Testis (tissue), 5 donors: ENCODE measurements at places on chromosomes 12 and 14. TPM values are rescaled to one million over a fixed set of nuclear protein-coding genes. Genes with fewer than 3 reads are reported as not detected.

HSPA2 gene
- polyA plus RNA-seq: 389 TPM

SOAT2 gene
- 0.25 TPM for polyA plus RNA-seq

AMN gene
- 3.0 TPM for polyA plus RNA-seq

NR4A1 gene
- 41.5 TPM for polyA plus RNA-seq

DNA sequence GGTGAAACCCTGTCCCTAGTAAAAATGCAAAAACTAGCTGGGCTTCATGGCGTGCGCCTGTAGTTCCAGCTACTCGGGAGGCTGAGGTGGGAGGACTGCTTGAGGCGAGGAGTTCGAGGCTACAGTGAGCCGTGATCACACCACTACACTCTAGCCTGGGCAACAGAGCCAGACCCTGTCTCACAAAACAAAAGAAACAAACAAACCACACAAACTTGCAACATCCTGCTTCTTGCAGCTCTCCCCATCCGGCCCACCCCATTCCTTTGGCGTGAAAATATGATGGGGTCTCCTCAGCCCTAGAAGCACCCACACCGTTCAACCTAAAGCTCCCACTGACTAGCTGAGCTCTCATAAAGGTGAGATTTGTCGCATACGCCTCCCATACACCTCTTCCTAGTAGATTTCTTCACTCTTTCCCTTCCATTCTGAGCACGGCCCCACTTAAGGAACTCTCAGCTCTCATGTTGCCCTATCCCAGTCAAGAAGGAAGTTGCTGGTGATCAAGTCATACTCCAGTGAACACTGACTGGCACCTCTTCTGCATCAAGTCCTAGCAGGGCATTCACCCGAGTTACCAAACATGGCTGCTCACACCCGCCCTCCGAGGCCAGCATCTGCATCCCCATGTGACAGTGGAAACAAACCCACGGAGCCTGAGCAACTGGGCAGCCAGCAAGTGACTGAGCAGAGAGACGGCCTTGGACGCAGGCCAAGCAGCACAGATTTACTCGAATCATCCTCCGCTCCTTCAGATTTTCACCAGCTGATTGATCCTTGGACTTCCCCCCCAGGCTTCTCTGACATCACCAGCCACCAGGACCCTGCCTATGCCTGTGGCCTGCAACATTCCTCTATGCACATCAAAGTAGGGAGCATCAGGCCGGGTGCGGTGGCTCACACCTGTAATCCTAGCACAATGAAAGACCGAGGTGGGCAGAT lies 18.9 kb upstream of the CD27 start:
- H3K27me3 ChIP-seq: no peaks in the 10 kb centered on the region
- H3K27ac ChIP-seq: no peak overlapping the region
- peaks cover 9% of the 10 kb centered on the region for H3K4me1 ChIP-seq
- no peak overlapping the region for H3K4me3 ChIP-seq
- DNase-seq: peak; percentile 40

GRCh38 chr14:79961197-79961596 lies 250.1 kb downstream of the DIO2 start:
- no peaks in the 10 kb centered on the region for H3K4me1 ChIP-seq
- no peak overlapping the region for H3K27ac ChIP-seq

- DNase-seq: no peak
- H3K4me3 ChIP-seq: no peak overlapping the region
- peak overlapping the region; percentile 60 for H3K27ac ChIP-seq
- no peaks in the 10 kb centered on the region for H3K27me3 ChIP-seq
- H3K4me1 ChIP-seq: peaks cover 58% of the 10 kb centered on the region
Measured at GRCh38 chr12:47821346-47821706, 1.6 kb upstream of the HDAC7 start.

DNA sequence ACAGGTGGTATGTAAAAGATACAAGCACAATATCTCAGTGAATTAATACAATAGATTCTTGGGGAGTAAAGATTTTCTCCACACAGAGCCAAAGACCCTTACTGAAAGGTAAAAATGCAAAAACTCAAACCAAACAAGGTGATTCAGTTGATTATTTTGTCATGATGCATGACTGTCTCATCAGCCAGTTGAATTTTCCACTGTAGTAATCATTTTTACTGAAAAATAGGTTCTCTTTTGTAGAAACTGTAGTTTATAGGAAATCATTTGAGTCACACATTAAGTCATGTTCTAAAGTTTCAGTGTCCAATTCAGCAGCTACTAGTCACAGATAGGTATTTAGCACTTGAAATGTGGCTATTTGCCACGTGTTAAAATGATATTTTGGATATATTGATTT lies 53.6 kb downstream of the PPFIA2 start:
- no peaks in the 10 kb centered on the region for H3K27me3 ChIP-seq
- no peak overlapping the region for H3K4me3 ChIP-seq
- H3K4me1 ChIP-seq: no peaks in the 10 kb centered on the region

DNA sequence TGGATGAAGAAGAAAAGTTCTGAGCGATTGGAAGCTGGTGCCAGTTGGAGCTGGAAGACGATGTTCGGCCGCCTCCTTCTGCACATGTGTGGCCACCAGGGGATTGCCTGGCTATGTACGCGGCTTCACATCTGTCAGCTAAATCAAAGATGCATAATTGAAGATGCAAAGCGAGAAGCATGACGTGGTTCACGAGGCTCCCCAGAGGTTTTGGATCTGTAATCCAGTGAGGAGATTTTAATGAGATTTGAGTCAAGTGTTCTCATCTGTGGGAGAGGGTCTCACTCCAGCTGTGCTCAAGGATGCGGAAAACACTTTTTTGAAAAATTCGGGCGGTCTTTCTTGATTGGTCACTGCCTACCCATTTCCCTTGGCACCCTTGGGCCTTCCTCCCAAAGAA lies 94.6 kb downstream of the PAX9 start:
- no peak for DNase-seq
- H3K27me3 ChIP-seq: no peaks in the 10 kb centered on the region
- H3K36me3 ChIP-seq: no peaks in the 10 kb centered on the region
- no peak overlapping the region for H3K4me3 ChIP-seq
- H3K4me1 ChIP-seq: no peaks in the 10 kb centered on the region
- H3K27ac ChIP-seq: no peak overlapping the region

GRCh38 chr14:82414853-82415539 lies 881.3 kb upstream of the SEL1L start:
- H3K36me3 ChIP-seq: no peaks in the 10 kb centered on the region
- no peak overlapping the region for H3K27ac ChIP-seq
- H3K27me3 ChIP-seq: no peaks in the 10 kb centered on the region
- H3K4me3 ChIP-seq: no peak overlapping the region
- DNase-seq: no peak

DNA sequence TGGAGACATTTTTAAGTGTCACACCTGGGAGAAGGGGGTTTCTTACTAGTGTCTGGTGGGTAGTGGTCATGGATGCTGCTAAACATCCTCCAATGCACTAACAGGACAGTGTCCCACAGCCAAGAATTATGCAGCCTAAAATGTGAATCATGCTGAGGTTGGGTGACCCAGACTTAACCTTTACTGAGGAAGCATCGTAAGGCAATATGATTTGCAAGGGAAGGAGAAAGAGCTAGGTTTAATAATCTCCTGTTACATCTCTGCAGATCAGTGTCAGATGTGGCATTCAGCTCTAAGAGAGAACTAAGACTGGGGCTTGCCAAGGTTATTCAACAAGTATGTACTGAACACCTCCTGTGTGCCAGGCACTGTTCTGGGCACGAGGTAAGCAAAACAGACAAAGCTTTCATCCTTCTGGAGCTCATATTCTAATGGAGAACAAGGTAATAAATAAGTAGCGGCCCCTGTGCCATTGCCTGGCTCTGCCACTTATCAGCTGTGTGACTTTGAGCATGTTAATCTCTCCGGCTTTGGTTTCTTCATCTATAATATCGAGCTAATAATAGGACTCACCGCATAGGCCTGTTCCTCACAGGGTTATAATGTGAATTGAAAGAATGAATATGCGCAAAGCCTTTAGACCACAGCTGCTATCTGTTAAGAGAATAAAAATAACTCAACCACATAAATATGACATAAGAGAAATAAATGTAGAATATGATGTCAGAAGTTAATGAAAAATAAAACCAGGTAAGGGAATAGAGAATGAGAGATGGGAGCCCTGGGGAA lies 13.5 kb upstream of the GOLGA5 start:
- H3K27me3 ChIP-seq: no peaks in the 10 kb centered on the region
- DNase-seq: no peak
- no peak overlapping the region for H3K27ac ChIP-seq
- H3K36me3 ChIP-seq: no peaks in the 10 kb centered on the region
- no peak overlapping the region for H3K4me3 ChIP-seq
- peaks cover 13% of the 10 kb centered on the region for H3K4me1 ChIP-seq

GRCh38 chr12:56169229-56169759 lies 11.1 kb downstream of the MYL6 start:
- no peaks in the 10 kb centered on the region for H3K27me3 ChIP-seq
- DNase-seq: no peak
- H3K4me3 ChIP-seq: no peak overlapping the region
- no peaks in the 10 kb centered on the region for H3K36me3 ChIP-seq
- H3K27ac ChIP-seq: no peak overlapping the region

- H3K4me3 ChIP-seq: no peak overlapping the region
- no peak for DNase-seq
Measured at GRCh38 chr12:27319409-27319808, 13.2 kb upstream of the BMAL2 start.

DNA sequence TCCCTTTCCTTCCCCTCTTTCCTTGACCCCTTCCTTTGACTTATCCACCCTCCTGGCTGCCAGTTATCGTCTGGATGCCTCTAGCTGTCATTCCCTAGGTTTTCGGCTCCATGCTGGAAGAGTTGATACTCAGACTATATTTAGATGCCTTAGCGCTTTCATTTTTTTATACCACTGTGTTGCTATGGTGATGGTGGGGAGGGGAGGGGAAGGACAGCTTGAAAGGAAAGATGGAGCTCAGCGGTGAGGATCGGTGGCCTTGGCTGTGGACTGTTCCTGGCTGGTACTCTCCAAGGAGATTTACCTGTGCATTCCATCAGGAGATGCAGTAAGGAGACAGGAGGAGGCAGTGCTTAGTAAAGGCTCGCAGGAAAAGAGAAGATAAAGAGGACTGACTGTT lies 108.7 kb downstream of the SLC8A3 start:
- no peaks in the 10 kb centered on the region for H3K36me3 ChIP-seq
- DNase-seq: no peak
- H3K4me1 ChIP-seq: no peaks in the 10 kb centered on the region
- H3K27ac ChIP-seq: no peak overlapping the region

GRCh38 chr12:5913387-5913786 lies 31.7 kb downstream of the ANO2 start:
- no peaks in the 10 kb centered on the region for H3K36me3 ChIP-seq
- H3K27ac ChIP-seq: no peak overlapping the region
- no peak for DNase-seq
- H3K4me3 ChIP-seq: no peak overlapping the region
- H3K27me3 ChIP-seq: no peaks in the 10 kb centered on the region
